DMS79 treated with DMSO at 0.1 percent for 48 hours (cell line): ENCODE measurements at places on chromosomes 12 and 14.
A peak's percentile ranks its signal among the peaks of the same experiment; 100 is the strongest.

GRCh38 chr12:83172866-83173649 is 486.4 kb downstream of the TMTC2 start:
- no peak for DNase-seq

- DNase-seq = peak; percentile 57
Observed at GRCh38 chr14:74018174-74018585, 908 bp downstream of the ENTPD5 start.

DNA sequence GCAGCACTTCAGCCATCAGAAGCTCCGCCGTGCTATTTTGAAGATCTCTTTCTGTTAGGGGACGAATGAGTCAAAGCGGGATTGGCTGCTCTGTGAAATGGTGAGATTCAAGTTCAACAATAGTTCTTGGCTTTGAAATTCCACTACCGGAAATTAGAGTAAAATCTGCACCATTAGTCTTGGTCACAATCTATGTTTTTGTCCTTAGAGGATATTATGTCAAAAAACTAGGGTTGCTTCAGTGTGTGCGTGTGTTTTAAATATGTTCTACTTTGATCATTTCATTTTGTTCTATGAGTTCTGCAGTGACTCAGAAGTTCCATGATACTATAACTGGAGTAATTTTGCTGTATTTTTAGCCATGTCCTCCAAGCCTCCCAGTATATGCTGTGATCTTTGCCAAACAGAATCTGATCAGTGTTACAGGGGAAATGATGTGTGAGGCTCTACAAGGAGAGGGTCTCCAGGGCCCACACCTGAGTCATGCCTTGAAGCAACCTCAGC is 22.6 kb downstream of the GPHB5 start:
- DNase-seq = no peak

GRCh38 chr14:58944343-58944967 is 244.0 kb upstream of the DAAM1 start:
- DNase-seq = peak; percentile 60

GRCh38 chr12:50647031-50647430 is 116.9 kb upstream of the ATF1 start:
- peak; percentile 22 for DNase-seq

DNA sequence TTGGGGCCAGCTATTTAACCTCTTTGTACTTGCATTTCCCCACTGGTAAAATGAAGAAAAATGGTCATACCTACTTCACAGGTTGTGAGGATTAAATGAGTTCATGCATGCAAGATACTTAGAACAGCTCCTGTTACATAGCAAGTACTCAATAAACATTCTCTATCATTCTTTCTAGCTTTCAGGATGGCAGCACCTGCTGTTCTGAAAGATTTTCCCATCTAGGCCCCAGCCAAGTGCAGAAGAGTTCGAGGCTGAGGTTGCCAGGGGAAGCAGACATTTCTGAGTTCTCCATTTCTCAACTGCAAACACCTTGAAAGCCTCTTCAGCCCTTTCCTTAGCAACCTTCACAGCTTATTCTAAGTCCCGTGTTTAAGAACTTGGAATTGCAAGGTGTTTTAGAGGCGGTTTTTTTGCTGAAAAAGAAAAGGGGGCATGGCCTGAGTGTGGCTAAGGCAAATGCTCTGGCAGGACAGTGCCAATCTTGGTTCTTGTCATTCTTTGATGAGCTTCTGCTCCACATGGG is 73.0 kb upstream of the PRMT8 start:
- DNase-seq = peak; percentile 88

DNA sequence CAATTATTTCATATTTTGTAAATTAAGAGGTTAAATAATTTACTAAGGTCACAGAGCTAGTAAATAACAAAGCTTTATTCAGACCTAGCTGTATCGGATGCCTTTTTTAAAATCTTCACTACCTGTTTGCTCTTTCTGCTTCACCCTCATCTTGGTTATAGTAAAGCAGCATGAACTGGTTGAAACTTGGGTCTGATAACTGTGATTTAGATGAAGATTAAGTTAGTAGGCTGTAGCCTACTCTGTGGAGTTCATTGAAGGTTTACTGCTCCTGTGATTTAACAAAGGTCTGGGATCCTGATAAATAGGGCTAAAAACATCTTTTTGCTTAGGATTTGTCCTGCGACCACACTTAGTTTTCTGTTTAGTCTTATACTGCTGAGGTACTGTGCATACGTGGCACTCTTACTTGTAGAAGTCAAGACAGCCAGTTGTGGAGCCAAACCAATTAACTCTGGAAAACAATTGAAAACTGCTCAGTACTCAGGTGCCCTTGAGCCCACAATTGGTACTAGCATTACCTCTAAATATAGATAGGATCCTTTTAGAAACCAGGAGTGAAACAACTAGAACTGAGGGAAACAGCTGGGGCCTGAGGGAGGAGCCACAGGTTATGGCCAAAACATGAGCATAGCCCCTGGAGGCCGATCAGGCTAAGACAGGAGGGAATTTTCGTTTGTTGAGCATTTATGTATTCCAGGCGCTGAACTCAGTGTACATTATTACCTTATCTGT is 2.3 kb downstream of the SPATS2 start:
- no peak for DNase-seq

- no peak for DNase-seq
Observed at GRCh38 chr14:23153851-23154796, 29.3 kb downstream of the SLC7A8 start.

GRCh38 chr14:51644217-51644933 is 7.3 kb upstream of the FRMD6 start:
- DNase-seq = no peak

GRCh38 chr14:97266653-97267052 is 469.5 kb downstream of the VRK1 start:
- DNase-seq = no peak

DNA sequence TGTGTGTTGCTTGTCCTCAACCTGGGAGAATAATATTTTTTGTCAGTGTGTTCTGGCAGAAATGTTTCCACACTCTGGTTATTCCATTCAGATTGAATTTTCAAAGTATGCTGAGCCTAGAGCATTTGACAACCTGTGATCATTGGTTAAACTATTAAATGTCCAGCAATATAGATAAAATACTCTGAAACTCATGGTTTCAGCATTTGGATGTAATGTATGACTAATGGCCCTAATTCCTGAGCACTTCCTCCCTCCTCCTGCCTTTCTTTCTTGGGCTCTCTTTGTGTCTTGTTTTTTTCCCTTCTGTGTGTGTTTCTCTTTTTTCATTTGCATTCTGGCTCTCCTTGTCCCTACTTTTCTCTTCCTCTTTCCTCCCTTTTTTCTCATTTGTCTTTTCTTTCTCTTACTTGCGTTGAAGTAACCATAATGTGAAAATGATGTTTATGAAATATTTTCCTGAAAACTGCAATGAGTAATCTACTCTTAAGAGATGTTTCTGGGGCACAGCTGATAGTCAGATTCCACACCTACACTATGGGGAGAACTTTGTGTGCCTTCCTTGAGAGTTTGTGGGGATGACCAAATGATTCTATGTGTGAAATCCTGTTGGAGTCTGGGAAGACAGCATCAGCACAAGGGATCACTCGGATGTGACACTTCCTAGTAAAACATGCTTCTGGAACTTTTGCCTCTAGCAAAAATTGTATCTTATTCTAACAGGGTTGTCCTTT is 74.6 kb downstream of the FRMD6 start:
- DNase-seq = no peak

DNA sequence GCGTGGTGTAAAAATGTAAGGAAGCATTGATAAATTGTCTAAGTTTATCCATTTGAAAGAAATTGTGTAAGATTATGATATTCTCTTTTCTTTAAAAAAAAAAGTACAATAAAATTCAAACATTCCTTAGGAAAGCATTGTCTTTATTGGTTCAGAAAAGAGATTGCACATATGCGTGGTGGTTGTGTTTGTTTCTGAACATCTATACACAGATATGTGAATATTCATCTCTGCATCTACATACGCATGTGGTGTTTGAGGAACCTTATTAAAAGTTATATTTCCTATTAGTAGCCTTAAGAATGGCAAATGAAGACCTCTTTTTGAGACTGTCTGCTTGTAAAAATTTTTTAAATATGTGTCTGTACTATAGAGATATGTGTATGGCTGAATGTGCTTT is 69.8 kb downstream of the TMEM260 start:
- DNase-seq = no peak

- DNase-seq = no peak
Observed at GRCh38 chr14:75025082-75025481, 22.4 kb downstream of the EIF2B2 start.

- no peak for DNase-seq
Observed at GRCh38 chr12:111304642-111305071, 64.2 kb downstream of the PHETA1 start.

GRCh38 chr12:27537855-27538675 is 14.1 kb downstream of the PPFIBP1 start:
- DNase-seq = no peak

DNA sequence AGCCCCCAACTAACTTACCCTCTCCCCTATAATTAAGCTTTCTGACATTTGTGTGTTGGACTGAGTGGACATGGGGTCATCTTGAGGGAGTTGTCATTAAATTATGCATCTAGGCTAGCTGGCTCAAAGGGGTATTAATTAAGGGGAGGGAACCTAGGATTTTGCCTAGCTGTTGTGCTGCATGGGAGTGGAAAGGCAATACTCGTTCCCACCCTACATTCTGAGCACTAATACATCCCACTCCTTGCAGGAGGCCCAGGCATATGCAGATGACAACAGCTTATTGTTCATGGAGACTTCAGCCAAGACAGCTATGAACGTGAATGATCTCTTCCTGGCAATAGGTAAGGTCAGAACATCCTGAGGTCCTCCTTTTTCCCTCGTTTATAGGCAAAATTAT is 6.0 kb upstream of the SUOX start:
- DNase-seq = no peak

- DNase-seq = peak; percentile 49
Observed at GRCh38 chr12:100753837-100754236, 40.7 kb upstream of the ANO4 start.

- DNase-seq = no peak
Observed at GRCh38 chr14:47278233-47278842, 397.1 kb downstream of the MDGA2 start.

- no peak for DNase-seq
Observed at GRCh38 chr14:105161964-105162668, 6.5 kb downstream of the JAG2 start.

DNA sequence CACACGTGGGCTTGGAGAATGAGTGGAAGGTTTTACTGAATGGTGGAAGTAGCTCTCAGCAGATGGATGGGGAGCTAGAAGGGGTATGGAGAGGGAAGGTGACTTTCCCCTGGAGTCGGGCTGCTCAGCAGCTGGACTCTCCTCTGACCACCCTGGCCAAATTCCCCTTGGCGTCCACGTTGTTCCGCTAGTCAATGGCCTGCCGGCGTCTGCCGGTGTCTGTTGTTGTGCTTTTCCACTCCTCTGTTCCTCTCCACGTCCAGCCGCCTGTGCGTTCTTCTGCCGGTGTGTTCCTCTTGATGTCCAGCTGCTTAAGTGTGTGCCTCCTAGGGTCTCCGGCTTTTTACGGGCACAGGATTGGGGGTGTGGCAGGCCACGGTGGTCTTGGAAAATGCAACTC is 203.5 kb downstream of the MYRFL start:
- DNase-seq = no peak

DNA sequence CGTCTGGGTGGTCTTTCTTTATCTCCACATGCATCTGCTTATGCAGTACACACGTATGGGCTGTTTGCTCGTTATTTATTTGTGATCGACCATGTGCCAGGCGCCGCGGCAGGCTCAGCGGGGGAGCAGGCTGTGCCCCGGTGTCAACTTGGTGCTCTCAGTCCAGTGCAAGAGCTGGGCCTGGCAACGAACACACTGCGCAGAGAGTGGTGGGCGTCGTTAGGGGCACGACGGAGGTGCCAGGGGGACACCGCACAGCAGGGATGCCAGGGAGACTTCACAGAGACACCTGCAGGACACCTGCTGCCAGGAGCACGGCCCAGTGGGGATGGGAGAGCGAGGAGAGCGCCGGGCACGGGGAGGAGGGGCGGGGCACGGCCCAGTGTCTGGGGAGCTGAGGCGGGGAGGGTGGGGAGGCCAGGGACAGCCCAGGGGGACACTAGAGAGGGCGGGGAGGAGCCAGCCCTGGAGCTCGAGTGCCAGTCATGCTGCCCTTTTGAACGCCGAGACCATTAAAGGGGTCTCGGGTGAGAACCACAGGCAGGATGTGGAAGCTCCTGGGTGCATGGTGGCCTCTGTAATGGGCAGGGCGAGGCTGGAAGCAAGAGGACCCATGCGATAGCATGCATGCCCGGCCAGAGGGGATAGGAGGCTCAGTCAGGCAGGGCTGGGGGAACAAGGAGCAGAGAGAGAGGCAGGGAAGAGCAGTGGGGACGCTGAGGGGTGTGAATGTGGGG is 652 bp upstream of the LRCOL1 start:
- DNase-seq = peak; percentile 62

GRCh38 chr14:73627151-73627558 is 14.8 kb downstream of the ACOT6 start:
- DNase-seq = no peak

DNA sequence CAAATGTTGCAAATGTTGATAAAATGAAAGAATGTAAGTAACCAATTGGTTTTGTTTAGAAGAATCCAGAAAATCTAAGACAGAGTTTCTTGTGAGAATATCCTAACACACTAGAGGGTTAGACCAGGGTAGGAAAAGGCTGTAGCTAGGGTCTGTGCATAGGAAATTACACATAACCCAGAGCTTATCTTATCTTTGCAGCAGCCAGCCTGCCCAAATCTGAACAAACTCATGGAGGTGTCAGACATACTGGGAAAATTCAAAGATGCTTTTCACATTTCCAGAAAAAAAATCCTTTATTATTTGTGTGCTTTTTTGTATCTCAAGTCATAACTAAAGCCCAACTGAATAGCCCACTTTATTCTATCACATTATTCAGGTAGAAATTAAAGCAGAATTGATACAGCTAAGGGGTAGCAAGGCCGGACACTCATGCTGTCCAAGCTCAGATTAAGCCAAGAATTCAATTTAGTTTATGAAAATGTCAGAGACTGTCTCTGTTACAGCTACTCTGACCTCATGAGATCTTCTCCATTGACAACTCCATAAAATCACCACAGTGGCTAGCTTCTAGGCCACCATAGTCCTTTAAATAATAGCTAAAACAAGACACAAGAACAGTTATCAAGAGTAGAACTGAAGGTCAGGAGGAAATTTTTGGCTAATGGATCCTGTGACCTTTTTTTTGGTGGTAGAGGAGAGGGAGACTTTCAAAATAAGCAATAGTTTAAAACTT is 169.6 kb upstream of the RASSF8 start:
- no peak for DNase-seq

DNA sequence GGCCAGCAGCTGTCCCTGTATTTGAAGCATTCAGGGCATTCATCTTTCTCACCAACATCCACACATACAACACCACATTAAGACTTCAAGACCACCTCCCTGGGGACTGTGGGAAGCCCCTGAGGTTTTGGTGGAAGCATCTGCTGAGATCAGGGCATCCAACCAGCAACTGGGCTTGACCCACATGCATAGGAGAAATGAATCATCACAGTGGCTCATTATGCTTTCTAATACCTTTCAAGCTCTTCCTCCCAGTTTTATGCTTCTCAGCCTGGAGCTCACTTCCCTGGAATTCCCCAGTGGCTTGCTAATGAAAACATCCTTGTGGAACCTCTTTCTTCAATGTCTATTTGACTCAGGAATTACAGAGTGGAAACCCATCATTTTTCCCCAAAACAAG is 21.4 kb upstream of the CMKLR1 start:
- no peak for DNase-seq
